ENCODE measurements at places on chromosomes 13 and 19.

- no peak for DNase-seq
These were observed 61.6 kb upstream of the PCDH17 start for GRCh38 chr13:57569986-57570385.

DNA sequence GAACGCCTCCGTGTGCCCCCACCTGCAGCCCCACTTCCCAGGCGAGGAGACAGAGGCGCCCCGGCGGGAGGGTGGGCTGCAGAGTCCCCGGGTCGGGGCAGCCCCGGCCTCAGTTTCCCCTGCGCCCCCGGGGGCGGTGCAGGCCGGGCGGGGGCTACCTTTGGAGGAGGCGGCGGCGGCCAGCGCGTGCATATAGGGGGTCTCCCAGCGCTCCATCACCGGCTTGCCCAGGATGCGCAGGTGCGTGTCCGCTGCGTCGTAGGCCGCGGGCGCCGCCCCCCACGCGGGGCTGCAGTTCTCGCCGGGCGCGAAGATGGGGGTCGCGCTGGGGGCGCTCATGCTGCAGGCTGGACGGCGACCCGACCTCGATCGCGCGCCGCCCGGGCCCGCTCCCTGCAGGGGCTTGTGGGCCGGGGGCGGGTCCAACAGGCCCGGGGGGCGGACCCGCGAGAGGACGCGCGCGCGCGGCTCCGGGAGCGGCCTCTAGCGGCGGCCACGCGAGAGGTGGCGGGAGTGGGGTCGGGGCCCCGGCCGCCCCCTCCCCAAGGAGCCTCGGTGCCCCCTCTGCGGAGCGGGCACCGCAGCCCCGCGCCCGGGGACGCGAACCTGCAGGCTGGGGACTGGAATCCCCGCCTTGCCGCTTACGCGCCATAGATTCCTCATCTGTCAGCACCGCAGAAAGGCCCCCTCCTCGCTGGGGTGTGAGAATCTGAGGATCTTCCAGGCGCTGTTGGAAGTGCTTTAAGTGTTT lies at the start of gene GAMT:
Gene GAMT (minus strand): TSS at position 405 of the 751 bp plus-strand sequence. CDS start 66 bp downstream, at position 339.
- DNase-seq: peak; percentile 59

DNA sequence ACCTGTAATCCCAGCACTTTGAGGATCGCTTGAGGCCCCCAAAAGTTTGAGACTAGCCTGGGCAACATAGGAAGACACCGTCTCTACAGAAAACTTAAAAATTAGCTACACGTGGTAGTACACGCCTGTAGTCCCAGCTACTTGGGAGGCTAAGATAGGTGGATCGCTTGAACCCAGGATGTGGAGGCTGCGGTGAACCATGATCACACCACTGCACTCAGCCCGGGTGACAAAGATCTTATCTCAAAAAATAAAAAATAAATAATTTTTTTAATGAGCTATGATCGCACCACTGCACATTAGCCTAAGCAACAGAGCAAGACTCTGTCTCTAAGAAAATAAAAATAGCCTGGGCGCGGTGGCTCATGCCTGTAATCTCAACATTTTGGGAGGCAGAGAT lies 6.6 kb downstream of the RCBTB2 start:
- DNase-seq: no peak

- no peak for DNase-seq
These were observed 324.9 kb upstream of the SPRY2 start for GRCh38 chr13:80665792-80666333.

DNA sequence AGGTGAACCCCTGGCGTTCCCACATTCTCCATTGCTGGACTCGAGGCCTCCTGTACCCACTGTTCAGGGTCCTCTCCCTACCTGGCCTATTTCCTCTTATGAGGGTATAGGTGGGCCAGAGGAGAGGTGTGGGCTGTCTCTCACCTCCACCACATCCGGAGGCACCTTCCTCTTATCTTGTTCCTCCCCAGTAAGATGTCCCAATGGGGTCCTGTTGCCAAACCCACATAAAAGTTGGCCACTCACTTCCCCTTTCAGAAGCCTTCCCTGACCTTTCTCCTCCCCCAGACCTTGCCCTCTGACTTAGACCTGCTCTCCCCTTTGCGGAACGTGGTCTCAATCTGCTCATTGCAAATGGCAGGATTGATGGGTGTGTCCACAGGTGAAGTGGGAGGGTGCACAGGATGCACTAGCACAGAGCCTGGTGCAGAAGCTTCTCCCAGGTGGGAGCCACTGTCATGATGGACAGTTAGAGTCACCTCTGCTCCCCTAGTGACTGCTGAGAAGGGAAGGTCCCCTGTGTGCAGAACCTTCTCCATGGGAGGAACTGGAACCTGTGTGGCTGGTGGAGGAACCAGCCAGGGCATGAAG lies 1.3 kb downstream of the CYP4F3 start:
- DNase-seq: no peak

- DNase-seq: no peak
These were observed 450.5 kb downstream of the KLF12 start for GRCh38 chr13:73683746-73684145.

GRCh38 chr19:4504891-4505569 lies 13.3 kb downstream of the PLIN4 start:
- DNase-seq: no peak

- no peak for DNase-seq
These were observed 10.2 kb downstream of the NDUFA11 start for GRCh38 chr19:5893296-5893903.

DNA sequence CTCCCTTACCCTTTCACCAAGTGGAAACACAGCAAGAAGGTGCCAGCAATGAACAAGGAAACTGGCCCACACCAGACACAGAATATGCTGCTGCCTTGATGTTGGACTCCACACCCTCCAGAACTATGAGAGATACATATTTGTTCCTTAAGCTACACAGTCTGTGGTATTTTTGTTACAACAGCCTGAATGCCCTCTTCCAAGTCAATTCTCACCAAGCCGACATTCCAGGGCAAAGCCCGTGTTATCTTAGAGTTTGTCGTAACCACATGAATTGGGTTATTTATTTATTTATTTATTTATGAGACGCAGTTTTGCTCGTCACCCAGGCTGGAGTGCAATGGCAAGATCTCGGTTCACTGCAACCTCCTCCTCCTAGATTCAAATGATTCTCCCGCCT lies 14.9 kb downstream of the FGF21 start:
- DNase-seq: no peak

DNA sequence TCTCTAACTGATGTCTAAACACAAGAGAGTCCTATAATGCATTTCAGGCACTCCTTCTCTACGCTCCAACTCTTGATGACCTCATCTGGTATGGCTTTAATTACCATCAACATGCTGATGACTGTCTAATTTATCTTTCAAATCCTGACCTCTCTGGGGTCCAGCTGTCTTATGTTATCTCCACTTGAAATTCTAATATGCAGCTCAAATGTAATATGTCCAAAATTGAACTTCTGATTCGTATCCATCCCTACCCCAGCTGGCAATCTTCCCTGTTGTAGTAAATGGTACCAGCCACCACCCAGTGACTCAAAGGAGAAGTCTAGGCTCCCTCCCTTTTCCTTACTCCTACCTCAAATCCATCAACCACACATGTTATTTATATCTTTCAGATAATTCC lies 288.0 kb upstream of the SLC10A2 start:
- DNase-seq: no peak

- DNase-seq: no peak
These were observed 6.9 kb downstream of the B3GNT8 start for GRCh38 chr19:41420101-41420880.

DNA sequence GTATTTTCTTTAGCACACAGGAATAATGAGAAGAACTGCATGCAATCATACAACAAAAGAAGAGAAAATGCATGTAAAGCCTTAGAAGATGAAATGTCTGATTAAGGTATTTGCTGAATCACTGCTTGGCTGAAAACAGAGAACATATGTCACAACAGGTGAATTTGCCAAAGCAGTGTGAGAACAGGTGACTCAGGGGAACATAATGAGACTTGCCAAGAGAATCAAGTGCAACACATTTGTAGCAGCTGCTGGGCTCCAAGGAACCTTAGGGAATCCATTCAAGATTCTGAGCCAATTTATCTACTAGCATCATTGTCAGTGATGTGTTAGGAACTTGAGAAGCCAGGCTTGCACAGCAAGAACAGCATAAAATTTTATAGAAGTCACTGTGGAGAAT lies 273.1 kb downstream of the PCDH20 start:
- no peak for DNase-seq

DNA sequence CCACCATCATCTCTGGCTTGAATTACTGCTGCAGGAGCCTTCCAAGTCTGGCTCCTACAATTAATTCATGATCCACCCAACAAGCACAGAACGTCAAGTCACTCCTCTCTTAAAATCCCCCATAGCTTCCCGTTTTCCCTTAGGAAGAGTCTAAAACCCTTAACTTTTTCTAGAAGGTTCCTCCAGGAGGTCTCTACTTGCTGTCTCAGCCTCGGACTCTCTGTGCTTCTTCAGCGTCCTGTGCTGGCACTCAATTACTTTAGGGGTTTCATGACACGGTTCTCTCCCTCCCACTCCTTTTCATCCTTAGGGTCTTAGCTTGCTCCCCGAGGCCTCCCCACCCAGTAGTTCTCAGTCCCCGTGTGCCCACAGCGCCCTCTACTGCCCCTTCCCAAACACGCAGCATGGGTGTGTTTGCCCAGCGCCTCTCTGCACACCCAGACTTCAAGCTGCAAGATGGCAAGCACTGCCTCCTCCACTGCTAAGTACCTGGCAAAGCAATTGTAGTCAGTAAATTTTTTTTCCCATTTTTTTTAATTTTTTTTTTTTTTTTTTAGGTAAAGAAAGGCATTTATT lies 25.8 kb upstream of the MAP3K10 start:
- DNase-seq: peak; percentile 64

DNA sequence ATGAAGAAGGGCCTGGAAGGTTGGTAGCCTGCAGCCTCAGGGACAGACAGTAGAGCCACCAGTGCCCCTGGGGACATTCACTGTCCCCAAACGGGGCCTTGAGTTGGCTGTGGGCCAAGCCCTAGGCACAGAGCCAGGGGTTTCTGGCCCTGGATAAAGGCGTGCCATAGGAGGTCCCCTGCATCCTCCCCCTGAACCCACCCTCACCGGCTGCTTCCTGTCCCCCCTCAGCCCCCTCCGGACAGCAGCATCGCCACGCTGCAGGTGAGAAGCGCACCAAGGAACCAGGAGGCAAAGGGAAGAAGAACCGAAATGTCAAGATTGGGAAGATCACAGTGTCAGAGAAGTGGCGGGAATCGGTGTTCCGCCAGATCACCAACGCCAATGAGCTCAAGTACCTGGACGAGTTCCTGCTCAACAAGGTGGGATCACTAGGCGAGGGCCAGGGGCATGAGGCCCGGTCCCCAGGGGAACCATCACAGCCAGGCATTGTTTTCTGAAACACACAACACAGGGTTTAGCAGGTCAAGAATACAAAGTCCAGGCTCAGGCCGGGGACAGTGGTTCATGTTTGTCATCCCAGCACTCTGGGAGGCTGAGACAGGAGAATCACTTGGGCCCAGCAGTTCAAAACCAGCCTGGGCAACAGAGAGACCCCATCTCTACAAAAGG lies 14.6 kb upstream of the USE1 start:
- DNase-seq: no peak

DNA sequence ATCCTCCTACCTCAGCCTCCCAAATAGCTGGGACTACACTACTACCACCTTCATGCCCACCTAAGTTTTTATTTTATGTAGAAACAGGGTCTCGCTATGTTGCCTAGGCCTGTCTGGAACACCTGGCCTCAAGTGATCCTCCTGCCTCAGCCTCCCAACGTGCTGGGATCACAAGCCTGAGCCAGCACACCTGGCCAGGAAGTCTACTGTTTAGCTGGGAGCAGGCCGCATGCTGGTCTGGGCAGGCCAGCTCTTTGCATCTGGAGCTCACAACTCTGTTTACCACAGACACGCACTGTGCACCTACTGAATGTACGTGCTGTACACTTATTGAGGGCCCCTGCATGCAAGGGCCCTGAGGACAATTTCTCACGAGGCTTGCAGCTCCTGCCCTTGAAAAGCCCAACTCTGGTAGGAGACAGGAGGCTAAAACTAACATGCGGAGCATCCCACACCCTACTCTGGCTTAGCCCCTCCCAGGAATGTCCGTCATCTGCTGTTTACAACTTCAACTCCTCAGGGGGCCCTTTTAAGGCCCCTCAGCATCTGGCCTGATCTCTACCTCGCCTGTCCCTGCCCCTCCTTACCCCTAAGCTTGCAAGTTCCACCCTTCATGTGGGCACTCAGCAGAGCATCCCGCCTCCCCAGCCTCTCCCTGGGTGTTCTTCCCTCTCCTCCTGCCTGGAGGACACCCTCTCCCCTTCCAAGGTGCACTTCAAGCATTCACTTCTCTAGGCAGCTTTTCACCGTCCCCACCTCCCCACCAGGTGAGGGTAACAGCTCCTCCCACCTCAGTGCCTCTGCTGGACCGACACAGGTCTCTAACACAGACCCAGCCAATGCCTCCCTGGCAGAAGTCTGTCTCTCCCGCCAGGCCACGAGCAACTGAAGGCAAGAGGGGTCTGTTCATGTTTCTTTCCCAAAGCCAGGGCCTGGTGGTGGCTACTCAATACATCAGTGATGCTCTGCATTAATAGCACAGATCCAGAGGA lies 114.2 kb upstream of the UQCRFS1 start:
- DNase-seq: no peak

DNA sequence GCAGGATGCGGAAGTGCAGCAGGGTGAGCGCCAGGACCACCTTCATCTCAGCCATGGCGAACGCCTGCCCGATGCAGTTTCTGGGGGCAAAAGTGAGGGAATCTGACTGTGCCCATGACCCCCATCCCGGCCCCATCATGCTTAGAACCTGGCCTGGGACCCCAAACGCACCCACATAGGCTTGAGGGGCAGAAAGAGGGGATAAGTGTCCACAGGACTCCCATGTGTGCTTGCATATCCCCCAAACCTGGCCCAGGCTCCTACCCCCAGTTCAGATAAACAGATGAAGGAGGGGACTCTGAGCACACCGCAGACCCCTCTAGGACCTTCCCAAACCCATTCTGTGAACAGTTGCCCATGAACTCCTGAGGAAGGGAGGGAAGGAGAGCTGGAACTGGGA lies 16.0 kb upstream of the CYP4F2 start:
- no peak for DNase-seq

DNA sequence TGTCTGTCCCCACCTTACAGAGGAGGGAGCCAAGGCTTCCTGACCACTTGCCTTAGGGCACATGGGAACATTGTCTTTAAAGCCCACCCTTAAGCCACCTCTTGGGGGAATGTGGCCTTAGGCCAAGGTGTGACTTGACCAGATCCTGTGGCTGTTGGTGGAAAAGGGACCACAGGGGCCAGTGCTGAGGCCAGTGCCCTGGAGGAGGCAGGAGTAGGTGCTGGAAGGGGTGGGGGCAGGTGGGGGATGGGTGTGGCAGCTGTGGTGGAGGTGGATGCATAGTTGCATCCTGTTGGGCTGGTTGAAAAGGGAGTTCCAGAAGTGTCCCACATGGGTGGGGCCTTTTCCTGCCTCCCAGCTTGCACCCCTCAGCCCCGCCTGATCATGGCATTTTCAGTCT lies 44.8 kb downstream of the DNM2 start:
- DNase-seq: no peak

All from stimulated activated CD4-positive, alpha-beta T cell treated with anti-CD3 and anti-CD28 coated beads, Interleukin-2, amount 100 ng/mL, for 48 hours (primary cell).